ENCODE measurements at places on chromosomes 6 and 20.

GRCh38 chr6:106974336-106974998, at the start of gene CD24:
Gene CD24 (minus strand): TSS chr6:106974729. CDS start chr6:106974646, 83 bp downstream.
- DNase-seq, result peak; percentile 4

DNA sequence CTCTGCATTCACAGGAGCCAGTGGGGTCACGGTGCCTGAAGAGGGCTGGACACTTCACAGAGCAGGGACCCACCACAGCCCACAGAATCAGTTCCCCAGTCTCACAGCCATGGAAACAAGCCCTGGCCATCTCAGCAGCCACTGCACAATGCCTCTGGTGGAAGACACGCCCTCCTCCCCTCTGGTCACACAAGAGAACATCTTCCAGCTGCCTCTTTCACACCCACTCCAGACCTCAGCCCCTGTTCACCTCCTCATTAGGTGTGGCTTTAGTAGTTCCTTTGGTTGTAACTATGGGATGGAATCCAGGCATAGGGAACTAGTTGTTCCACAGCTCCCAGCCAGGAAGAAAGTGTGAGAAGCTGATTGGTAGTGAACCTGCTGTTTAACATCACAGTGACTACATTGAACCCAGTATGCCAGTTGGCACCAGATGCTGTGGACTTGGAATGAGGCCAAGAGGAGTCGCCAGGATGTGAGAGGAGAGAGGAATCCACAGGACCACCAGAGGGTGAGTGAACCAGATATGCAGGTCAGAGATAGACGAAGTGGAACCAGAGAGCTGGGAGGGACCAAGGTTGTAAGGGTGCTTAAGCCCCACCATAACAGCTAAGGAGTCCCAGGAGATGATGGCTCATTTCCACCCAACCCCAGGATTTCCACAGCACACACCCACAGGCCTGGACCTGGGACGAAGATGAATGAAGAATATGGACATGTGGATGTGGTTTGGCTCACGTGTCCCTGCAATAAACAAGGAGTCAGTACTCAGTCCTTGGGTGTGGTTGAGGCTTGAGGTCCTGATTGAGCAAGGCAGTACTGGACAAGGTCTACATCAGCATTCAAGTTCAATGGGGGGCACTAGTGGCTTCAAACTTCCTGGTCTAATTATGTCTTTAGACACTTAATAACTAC, 8.8 kb upstream of the BTN3A3 start:
- DNase-seq, result no peak

DNA sequence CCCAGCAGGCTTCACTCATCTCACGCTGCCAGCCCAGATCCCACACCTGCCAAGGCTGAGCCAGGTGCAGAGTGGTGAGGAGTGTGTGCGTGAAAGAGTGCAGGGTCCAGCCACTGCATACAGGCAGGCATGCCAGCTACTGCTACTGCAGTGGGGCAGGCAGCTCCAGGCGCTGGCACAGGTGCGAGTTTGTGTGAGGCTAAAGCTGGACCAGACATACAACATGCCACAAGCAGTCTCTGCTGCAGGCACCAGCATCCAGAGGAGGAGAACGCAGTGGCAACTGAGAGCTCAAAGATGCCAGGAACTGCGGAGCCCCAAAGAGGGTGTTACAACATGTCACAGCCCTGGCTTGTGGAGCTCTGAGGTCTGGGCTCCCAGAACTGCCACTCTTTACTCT, 149.8 kb downstream of the EYS start:
- DNase-seq, result no peak

DNA sequence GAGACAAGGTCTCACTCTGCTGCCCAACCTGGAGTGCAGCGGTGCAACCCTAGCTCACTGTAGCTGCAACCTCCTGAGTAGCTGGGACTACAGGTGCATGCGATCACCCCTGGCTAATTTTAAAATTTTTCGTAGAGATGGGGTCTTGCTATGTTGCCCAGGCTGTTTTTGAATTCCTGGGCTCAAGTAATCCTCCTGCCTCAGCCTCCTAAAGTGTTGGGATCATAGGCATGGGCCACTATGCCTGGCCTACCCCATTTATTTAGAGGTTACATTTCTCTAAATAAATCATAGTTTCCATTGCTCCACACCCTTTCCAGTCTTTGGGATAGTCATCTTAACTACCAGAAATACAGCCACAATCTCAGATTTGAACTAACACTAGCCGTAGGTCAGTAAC, 134.7 kb upstream of the CITED2 start:
- DNase-seq, result no peak

DNA sequence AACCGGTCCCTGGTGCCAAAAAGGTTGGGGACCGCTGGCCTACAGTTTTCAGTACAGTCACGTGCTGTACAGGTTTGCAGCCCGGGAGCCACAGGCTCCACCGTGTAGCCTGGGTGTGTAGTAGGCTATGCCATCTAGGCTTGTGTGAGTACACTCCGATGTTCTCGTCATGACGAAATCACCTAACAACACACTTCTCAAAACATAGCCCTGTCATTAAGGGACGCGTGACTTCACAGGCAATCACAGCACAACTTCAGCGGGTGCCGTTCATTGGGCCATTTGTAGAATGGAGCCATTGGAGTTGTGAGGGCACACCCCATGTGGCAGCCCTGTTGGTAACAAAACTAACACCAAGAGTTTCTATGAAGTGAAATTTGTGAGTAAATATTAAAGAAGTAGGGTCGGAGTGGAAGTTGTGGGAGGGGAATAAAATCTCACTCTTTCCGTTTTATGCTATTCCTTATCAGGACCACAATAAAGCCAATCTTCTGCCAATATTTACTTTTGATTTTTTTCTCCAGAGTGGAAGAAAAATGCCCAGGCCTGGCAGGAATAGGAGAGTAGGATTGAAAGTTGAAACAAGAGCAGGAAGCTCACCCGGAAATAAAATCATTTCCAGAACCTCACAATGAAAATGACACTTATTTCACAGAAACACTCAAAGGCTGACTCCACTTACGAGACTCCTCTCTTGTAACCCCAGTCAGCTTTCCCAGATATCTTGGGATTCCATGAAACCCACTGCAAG, 63.7 kb upstream of the PTPN1 start:
- no peak for DNase-seq

GRCh38 chr6:20830576-20830975, 296.3 kb downstream of the CDKAL1 start:
- no peak for DNase-seq

DNA sequence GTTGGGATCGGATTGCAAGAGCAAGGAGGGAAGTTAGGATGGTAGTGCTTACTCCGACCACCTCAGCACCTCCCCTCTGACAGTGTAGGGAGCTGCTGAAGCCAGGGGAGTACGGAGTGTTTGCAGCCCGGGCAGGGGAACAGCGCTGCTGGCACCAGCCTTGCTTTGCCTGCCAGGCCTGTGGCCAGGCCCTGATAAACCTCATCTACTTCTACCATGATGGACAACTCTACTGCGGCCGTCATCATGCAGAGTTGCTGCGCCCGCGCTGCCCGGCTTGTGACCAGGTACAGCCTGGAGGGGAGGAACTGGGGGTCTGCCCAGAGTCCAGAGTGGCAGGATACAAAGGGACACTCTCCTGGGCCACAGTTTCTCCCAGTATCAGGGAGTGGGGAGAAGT, 2.2 kb upstream of the TOMM6 start:
- DNase-seq, result no peak

- no peak for DNase-seq
These were observed 427.4 kb upstream of the JAG1 start for GRCh38 chr20:11101243-11101642.

- DNase-seq, result no peak
These were observed 2.1 kb upstream of the CDKN1A start for GRCh38 chr6:36676141-36677058.

DNA sequence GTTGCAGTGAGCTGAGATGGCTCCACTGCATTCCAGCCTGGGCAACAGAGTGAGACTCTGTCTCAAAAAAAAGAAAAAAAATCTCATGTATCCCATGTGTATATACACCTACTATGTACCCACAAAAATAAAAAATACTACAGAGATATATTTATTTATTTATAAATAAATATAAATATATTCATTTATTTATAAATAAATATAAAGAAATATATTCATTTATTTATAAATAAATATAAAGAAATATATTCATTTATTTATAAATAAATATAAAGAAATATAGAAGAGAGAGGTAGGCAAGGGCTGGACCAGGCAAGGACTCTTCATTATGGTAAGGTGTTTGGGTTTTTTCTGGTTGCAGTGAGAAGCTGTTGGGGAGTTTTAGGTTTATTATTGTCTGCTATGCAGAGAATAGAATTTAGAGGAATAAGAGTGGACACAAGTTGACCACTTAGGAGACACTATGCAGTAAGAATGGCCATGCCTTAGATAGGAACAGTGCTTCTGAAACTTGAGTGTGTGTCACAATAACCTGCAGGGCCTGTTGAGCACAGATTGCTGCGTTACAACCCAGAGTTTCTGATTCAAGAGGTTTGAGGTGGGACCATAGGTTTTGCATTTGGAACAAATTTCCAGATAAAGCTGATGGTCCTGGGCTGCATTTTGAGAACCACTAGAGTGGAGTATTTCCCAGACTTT, 254.2 kb downstream of the EYA4 start:
- DNase-seq, result no peak

DNA sequence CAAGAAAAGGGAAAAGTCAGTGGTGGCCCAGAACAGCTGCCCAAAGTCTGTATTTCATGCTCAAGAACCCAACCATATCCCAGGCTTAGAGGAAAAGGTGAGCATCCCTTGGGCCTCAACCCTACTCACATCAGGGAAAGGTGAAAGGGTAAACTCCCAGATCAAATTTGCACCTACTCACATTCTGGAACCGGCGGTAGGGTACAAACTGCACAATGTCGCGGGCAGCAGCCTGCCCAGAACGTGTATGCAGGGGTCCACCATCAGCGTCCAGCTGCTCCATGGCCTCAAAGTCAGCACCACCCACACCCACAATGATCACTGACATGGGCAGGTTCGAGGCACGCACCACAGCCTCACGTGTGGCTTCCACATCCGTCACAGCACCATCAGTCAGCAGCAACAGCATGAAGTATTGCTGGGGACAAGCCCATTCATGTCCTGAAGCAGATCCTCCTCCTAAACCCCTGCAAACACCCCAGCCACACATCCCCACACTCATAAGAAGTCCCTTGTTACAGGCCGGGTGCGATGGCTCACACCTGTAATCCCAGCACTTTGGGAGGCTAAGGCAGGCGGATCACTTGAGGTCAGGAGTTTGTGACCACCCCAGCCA, 10.9 kb downstream of the SPAG4 start:
- DNase-seq, result no peak

DNA sequence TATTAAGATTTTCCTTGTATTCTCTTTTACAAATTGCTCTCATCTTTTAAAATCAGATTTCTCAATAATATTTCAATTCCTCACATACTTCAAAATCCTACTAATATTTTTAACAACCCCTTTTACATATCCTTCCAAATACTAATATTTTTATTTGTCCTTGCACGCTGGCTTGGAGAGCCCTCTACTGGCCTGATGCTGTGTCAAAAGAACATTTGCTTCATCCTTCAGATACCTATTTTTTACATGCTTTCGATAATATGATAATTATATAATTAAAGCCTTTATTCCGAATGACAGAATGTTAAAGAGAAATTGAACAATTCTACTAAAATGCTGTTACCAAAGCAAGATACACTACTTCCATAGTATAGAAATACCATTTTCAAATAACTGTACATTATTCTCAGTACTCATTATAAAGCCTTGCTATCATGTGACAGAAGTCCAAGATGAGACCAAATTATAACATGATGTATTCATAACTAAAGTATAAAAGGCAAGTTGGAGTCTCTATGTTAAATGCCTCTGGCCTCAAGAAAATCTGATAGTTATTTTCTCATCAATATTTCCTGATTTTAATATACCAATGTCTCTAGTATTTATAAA, 39.0 kb upstream of the PLN start:
- no peak for DNase-seq

DNA sequence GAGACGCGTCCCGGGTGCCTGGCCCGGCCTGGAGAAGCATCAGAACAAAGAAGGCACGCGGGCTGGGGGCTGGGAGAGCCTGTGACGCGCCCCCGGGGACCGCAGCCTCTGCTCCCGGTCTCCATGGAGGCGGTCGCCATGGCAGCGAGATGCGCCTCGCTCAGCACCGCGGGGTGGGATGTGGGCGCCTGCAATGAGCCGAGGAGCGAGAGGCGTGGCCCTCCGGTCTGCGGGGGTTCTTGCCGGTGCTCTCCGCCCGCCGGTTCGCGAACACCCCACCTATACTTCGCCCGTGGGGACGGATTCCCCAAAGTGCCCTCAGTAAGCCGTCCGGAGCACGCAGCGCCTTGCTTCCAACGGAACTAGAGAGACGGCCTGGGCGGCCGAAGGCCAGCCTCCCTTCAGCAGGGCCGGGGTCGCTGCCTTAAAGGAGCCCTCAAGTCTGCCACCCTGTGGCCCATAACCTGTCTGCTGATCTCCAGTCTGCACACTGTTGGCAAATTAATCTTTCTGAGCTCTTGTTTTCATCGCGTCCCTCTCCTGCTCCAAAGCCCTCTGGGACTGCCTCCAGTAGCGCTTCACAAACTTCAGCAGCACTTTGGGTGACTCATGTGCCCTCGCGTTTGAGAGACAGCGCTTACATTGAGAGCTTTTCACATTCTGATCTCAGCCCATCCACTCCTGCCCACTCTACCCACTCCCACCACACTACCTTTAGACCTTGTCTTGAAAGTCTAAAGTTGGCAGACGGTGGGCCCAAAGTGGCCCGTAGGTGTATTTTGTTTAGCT, 983 bp upstream of the ADISSP start:
- DNase-seq, result peak; percentile 57

DNA sequence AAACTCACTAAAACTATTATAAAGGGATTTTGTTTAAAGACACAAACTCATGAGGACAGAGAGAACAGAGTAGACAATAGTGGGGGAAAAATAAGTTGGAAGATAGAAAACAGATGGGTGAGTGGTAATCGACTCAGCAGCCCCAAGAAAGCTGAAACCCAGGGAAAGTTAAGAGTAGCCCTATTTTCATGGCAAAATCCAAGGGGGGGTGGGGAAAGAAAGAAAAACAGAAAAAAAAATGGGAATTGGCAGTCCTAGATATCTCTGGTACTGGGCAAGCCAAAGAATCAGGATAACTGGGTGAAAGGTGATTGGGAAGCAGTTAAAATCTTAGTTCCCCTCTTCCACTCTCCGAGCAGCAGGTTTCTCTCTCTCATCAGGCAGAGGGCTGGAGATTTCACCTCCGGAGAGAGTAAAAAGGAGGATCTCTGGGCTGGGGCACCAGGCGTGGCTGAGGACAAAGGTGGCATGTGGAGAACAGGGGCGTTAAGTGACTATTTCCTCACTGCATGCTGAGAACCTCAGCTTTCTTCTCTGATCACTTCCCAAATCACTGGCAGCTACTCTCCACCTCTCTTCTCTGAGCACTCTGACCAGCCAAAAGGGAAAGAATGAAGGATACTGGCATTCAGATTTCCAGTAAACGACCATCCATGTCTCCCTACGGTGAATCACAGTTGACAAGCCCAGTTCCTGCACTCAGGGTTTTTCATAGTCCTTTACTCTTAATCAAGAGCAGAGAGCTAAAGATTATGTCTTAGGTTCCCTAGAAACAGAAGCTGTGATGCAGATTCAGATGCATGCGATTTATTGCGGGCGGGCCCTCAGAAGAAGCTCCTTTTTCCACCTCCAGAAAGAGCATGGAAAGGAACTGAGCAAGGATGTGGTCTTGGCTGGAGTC, 7.3 kb upstream of the RNF24 start:
- no peak for DNase-seq

Data from stimulated activated CD4-positive, alpha-beta T cell treated with anti-CD3 and anti-CD28 coated beads, Interleukin-2, amount 100 ng/mL, for 48 hours (primary cell).